ENCODE measurements at places on chromosomes 12 and 14.

- no peak for DNase-seq
Observed at GRCh38 chr14:34700622-34701130, 13.7 kb downstream of the CFL2 start.

DNA sequence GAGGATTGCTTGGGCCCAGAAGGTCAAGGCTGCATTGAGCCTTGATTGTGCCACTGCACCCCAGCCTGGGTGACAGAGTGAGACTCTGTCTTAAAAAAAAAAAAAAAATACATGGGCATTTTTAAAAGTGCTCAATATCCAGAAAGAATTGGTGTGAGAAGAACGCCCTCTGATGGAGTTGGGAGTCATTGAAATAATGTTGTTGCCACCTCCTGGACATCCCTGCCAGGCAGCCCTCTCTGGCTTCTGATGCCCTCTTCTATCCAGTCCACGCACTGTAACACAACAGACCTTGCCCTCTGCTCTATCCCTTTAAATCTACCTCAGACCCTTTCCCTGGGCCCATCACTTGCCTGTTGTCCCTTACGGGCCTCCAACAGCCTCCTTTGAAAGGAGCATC lies 4.9 kb downstream of the PTGDR start:
- no peak for DNase-seq

GRCh38 chr14:105094193-105094907 lies 29.1 kb upstream of the GPR132 start:
- no peak for DNase-seq

DNA sequence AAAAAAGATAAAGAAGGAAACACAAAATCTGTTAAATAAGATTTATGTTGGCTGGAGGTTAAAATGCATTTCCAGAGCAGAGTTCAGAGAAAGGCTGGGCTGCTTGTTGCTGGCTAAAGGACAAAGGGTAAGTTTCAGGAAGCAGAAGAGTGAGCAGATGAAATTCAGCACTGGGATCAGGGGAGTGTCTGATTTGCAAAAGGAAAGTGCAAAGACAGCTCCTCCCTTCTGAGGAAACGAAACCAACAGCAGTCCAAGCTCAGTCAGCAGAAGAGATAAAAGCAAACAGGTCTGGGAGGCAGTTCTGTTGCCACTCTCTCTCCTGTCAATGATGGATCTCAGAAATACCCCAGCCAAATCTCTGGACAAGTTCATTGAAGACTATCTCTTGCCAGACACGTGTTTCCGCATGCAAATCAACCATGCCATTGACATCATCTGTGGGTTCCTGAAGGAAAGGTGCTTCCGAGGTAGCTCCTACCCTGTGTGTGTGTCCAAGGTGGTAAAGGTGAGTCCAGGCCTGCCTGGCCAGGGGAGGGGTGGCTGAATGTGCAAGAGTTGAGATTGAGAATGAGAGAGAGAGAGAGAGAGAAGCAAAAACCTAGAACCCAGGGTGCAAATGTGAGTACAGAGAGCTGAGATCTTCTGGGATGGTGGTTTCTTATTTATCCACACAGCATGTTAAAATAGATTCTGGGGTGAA lies at the start of gene OAS1:
Gene OAS1, plus strand, starts transcription at position 251 of the 703 bp plus-strand sequence. Its CDS starts 78 bp downstream, at position 329.
- no peak for DNase-seq

- no peak for DNase-seq
Observed at GRCh38 chr12:124437617-124438436, 129.6 kb downstream of the NCOR2 start.

DNA sequence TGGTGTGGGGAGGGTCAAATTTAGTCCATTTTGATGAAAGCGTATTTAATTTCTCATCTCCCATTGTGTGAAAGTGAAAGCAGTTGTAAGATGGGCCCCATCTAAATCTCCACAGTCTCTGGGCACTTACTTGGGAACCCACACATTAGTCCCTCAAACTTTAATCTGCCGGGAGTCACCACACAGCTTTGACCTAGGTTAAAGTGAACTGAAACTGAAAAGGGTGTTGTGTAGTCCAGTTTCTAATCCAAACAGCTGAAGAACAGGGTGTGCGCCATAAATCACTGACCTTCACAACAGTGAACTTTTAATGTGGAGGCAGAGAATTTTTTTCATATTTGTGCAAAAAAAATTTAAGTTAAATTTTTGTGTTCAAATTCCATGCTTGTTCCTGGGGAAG lies 48.4 kb upstream of the PTPRO start:
- no peak for DNase-seq

DNA sequence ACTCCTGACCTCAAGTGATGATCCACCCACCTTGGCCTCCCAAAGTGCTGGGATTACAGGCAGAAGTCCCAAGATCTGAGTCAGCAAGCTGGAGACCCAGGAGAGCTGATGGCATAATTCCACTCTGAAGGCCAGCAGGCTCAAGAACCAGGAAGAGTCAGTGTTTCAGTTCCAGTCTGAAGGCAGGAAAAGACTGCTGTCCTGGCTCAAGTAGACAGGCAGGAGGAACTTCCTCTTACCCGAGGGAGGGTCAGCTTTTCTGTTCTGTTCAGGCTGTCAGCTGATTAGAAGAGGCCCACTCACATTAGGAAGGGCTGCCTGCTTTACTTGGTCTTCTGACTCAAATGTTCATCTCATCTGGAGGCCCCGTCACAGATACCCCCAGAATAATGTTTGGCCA lies 206.0 kb upstream of the MYL2 start:
- no peak for DNase-seq

DNA sequence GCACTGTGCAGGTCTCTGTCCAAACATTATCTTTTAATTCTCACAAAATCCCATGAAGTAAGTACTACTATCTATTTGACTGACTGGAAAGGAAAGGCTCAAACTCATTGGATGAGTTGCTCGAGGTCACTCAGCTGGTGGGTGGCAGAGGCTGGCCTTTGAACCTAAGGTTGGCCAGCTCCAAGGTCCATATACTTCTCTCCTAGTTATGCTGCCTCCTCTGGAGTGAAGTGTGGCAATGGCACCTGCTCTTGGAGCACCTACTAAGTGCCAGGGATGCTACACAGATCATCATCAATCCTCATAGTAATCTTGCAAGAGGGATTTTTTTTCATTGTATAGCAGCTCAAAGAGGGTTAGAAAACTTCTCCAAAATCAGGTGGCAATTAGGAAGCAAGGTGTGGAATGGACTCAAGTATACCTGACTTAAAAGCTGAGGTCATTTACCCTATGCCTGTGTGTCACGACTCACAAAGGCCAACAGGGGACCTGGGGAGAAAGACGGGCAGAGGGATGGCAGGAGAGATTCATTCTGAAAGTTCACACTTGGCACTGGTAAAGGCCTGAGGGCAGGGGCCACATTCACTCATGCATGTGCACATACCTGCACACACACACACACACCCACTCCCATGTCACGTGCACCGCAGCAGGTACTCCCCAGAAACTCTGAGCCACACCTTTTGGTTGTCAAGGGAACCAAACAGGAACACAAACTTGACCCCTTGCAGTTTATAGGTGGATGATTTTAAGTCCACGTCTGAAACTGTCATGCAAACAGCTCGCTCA lies 146.4 kb downstream of the FOXN3 start:
- DNase-seq: no peak

DNA sequence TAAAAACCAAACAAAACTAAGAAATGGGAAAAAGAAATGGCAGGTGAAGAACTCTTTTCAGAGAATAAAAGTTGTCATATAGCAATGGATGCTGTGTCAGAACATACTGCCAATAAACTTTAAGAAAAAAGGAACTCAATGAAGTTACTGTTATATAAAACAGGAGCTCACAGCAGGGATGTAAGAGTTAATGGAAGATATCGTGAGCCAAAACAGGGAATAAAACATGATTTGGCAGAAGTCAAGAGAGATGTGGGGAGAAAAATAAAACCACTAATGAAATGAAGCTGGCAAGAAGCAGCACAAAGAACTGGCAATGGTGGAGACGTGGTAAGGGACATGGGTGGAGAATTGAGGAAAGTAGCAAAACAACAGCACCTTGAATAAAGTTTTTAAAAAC lies 61.0 kb downstream of the TAOK3 start:
- no peak for DNase-seq

GRCh38 chr12:63934936-63935335 lies 90.4 kb downstream of the SRGAP1 start:
- no peak for DNase-seq

GRCh38 chr14:100585448-100586152 lies 1.6 kb downstream of the BEGAIN start:
- no peak for DNase-seq

DNA sequence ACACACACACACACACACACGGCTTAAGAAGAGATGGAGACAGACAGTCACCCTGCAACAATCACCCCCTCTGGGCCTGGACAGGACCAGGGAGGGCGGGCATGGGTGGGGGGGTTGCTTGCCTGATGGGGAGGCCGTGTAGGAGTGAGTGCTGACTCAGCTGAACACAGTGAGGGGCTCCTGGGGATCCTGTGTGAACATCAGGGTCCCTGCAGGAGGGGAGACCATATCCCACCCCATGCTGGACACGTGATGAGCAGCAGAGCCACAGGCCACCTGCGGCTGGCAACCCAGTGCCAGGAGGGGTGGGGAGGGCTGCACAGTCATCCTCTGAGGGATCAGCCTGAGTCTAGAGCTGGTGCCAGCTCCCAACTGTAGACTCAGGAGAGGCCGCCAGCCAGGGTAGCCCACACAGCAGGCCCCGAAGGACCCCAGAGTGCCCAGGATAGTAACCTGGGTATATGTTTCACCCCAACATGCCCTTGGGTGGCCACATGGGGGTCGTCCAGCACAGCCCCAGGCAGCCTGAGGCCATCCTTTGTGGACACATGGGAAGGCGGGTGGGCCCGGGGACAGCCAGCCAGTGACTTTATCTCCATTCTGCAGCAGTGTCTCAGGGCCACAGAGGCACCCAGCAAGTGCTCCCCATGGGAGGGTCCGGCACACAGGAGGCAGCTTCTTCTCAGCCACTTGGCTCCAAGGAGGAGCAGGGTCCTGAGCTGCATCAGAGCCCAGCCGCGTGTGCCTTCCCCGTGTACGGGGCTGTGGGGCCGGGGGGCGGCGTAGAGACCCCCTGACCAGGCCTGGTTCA lies 73.7 kb upstream of the SFSWAP start:
- DNase-seq: no peak

- DNase-seq: no peak
Observed at GRCh38 chr14:105062048-105062433, 3.2 kb downstream of the GPR132 start.

- no peak for DNase-seq
Observed at GRCh38 chr12:9133216-9133916, 17.6 kb upstream of the A2M start.

DNA sequence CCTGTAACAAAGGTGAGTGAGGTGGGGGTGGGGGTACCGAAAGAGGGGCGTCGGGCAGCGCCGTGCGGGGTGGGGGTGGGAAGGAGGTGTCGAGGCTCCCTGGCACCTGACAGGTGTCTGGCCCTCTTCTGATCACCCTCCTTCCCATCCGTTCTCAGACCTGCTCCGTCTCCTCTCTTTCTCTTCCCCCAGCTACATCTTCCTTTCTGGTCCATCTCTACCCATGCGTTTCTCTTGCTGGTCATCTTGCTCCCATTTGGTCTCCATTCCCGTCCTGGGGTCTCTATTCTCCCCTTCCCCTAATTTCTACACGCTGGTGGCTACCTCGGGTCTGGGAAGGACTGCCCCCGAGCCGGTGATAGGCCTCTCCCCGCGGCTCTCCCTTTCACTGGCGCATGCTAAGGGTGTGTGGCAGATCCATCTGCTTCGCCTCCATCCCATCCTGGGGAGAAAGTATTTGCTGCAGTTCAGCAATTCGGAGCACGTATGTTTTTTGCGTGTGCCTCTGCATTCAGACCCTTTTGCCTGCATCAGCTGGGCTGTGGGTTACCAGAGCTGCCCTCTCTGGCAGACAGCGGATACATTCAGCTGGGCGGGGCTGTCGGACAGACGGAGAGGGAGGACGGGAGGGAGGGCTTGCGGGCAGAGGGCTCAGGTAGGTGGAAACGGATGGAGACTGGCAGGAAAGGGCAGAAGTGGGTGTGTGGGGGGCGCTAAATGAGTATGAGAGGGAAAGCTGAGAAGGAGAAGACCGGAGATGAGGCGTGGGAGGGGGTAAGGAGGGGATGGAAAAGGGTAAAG lies 730 bp downstream of the CLSTN3 start:
- DNase-seq: peak; percentile 50

DNA sequence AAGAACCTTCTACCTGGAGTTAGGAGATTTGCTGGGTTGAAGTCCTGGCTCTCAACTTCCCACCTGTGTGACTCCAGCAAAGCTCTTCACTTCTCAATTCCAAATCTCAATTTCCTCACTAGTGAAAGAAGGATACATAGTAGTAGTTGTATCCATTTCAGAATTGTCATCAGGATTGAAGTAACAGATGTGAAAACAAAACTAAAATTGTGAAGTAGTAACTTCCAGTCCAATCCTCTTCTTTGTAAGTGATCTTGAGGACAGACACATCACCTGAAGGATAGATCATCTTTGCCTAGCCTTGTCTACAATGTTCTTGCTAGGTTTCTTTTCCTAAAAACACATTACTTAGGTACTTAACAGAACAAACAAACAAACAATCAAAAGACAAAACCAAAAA lies 1.2 kb upstream of the LRRK2 start:
- DNase-seq: no peak

DNA sequence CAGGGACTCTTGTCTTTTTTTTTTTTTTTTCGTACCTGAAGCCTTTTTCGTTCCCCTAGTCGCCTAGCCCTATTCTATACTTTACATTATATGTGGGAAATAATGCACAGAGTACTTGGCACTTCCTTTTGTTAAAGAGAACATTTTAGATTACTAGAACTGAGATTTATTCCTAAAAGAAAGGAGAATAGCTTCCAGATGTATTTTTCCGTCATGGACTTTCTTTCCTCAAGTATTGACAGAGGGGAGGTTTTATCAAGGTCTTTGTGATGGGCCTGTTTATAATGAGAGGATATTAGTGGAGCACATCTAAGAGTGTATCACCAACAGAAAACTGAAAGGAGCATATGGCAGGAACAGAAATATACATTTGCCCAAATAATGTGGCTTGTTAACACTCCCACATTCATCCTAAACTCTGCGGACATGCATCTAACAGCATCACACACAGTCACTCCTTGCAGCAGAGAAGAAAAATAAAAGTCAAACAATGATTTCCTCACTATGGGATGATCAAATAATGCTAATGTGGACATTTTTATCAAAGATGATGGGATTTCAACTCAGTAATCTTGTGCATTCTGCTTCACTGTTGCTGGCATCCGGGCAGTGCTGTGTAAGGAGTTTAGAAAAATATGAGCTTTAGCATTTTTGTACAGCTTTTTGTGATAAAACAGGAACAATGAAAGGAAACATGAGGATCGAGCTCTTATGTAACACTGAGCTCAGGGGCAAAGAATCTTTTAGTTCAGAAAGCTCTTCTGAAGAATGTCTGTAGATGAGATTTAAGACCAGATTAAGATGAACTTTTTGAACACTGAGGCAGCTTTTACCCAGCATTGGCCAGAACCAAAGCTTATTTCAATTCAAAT lies 183.1 kb downstream of the EGLN3 start:
- DNase-seq: no peak

GRCh38 chr12:81080431-81080983 lies 2.6 kb downstream of the ACSS3 start:
- no peak for DNase-seq
